ENCODE measurements at places on chromosomes 3 and 15.

DNA sequence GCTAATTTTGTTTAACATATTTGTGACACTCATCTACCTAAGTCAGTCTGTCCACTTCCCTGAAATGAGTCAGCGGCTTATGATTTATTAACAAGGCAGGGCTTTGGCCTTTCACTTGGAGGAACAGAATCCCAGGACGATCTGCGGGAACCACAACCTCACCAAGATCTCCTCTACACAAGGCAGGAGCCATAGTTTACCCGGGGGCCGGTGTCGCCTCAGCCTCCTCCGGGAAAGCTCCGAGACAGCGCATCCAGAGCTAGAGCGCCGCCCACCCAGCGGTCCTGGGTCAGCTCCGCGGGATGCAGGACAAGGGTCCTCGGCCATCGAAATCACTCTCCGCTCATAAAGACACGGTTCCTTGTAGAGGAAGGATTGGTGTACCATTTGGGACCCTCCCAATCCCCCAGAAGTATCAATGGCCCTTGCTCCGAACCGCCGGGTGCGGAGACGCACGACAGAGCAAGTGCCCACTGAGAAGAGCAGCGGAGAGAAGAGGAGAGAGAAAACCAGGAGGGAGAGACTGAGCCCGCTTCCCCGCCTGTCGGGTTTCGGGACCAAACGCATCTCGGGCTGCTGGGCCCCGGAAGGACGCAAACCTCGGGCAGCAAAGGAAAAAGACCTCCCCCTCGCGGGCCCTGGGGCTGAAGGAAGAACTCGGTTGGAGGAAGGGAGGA is 13.1 kb upstream of the ALCAM start:
- no peak for DNase-seq

GRCh38 chr3:149243540-149243939 is 21.9 kb upstream of the CP start:
- DNase-seq = no peak

- DNase-seq = no peak
These were observed 192.8 kb downstream of the SATB1 start for GRCh38 chr3:18232317-18232716.

DNA sequence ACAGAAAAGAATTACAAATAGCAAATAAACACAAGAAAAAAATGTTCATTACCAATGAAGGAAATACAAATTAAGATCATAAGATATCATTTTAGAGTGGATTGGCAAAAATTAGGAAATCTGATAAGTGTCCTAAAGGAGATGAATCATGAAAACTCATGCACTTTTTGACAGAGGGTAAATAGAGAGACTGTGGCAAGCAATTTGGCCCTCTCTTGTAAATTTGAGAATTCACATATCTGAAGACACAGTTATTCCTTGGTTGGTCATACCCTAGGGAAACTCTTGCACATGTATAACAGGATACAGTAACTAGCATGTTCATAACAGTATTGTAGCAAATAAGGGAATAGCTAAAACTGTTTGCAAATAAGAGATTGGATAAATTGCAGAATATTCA is 246.0 kb upstream of the GADL1 start:
- DNase-seq = no peak

GRCh38 chr3:63438826-63439371 is 160.8 kb downstream of the SYNPR start:
- no peak for DNase-seq

- DNase-seq = no peak
These were observed 193.5 kb downstream of the ITPR1 start for GRCh38 chr3:4686619-4687018.

DNA sequence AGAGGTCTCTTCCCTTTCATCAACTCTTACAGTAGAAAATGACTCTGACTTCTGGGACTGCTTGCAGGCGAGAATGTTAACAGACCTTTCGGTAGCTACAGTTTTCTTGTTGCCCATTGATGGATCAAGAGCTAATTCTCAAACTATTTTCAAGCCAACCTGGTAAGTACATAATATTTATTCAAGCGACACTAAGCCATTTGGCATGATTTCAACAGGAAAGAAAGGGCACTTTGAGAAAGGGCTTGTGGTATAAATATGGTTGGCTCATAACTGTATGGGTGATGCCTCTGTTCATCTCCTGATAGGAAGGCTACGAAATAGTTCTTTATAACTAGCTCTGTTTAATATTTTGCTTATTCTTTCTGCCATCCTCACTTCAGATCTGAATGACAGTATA is 196.2 kb upstream of the CNTN4 start:
- DNase-seq = no peak

GRCh38 chr15:91099616-91099994 is 452 bp upstream of the SV2B start:
- DNase-seq = peak; percentile 56

DNA sequence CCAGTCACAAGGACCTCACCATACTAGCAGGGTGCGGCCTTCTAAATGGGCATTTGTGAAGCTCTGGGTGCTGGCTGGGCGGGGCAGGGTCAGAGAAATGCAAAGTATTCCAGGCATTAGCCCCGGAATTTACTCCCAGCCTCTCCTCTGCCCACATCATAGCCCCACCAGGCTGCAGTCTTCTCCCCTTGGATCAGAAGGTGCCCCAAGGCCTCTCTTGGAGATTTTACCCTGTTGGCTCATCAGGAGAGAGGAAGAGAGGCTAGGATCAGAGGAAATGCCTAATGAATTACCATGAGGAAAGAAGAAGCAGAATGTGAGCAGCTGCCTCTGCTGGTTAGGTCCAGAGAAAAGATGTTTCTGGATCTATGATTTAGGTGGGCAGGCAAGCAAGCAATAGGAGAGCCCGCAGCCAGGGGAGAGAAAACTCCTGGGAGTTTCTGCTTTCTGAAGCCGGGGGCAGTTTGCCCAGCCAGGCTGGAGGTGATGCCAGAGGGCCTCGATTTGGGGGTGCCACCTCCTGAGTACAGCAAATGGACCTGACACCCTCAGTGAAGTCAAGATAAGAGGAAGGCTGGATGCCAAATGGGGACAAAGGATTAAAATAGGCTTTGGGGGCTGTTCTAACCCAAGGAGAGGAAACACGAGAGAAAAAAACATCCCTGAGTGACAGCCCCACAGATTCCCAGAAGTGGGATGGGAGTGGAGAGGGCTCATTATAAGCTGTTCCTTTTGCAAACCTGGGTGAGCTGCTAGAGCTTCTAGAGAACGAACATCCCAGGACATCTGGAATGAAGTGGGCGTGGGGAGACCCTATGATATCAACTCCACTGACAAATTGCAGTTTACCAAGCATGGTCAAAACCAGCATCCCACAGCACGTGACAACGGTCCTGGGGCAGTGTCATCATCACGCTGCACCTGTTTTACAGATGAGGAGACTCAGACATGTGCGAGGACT is 65.4 kb downstream of the BDH1 start:
- no peak for DNase-seq

DNA sequence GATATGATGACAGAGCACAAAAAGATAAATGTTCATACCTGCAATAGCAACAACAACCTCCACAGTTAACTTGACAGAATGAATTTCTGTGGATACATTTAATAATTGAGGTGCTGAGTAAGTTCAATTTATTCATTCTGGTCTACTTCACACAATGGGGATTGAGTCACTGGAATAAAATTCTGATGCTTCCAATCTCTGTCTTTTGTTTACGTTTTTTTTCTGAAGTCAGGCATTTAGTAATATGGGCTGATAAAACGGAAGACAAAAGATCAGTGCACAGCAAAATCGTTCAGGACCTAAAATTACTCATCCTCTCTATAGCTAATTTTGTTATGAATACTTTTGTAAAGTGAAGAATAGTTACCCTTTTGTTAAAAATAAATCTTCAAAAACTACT is 565.9 kb upstream of the CCDC54 start:
- DNase-seq = no peak

GRCh38 chr3:129625072-129625874 is 18.8 kb upstream of the PLXND1 start:
- DNase-seq = no peak

DNA sequence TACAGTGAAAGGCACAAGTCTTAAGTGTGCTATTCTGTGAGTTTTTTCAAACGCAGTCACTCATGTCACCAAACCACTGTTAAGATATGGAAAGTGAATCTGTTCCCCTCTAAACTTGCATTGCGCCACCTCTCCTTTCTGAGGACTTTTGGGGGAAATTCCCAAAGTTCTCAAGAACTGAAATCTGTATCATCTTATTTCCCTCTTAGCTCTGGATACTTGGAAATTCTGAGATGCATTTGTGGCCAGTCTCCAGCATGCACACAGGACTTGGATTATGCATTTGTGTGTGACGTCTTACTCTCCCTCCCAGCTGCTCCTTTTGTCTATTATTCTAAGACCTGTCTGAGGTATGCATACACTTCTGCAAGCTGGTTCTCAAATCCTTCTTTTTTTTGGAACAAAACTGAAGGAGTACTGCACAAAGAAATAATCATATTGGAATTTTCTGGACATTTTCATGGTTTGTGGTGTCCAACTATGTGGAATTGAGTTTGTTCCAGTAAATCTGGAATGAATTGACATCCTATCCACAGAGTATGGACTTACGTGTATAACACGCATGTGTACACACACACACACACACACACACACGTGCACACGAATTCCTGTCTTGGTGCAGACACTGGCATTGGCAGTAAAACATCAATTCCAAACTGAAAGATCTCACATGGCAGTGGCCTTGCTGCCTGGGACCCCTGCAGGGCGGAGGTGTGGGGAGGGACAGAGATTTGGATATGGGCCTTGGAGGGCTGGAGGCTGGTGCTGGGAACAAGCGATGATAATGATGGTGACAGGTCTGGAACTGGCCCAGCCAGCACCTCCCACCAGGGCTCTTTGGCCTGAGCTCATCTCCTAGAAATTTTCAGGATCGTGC is 8.2 kb upstream of the LCTL start:
- DNase-seq = no peak

DNA sequence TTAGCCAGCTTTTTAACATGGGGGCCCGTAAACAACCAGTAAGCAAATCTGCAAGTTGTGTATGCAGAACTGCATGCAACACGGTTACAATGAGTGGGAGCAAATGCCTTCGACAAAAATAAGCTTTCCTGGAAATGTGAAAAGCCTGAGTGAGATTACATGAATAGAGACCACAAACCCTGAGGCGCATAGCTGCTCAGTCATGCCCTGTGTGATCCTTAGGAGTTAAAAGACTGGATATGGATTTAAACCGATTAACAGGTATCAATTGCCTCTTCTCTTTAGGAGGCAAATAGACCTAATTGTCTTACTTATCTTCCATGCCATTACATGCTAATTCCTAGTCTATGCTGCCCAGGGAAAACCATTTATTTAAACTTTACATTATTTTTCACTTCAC is 810.3 kb downstream of the ROBO1 start:
- no peak for DNase-seq

- DNase-seq = no peak
These were observed 21.8 kb upstream of the ANPEP start for GRCh38 chr15:89836267-89837133.

DNA sequence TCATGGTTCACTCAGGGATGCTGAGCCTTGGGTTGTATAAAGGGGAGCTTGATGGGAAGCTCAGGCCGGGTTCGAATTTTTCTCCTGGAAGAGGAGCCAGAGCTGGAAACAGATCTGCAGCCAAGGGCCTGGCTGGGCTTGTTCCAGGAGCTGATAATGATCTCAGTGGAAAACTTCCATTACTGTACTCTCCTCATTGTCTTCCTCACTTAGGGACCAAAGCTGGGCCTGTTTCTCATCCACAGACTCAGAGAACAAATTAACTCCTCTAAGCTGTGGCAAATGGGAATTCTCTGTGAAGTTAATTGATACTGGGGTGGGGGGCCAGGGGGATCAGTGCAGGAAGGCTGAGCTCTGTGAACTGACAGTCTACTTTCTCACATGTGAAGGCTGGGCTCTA is 92.0 kb downstream of the PRICKLE2 start:
- no peak for DNase-seq

- DNase-seq = no peak
These were observed 12.8 kb downstream of the HEMK1 start for GRCh38 chr3:50582083-50582482.

GRCh38 chr15:75090388-75090734 is 67.0 kb downstream of the PPCDC start:
- DNase-seq = no peak

DNA sequence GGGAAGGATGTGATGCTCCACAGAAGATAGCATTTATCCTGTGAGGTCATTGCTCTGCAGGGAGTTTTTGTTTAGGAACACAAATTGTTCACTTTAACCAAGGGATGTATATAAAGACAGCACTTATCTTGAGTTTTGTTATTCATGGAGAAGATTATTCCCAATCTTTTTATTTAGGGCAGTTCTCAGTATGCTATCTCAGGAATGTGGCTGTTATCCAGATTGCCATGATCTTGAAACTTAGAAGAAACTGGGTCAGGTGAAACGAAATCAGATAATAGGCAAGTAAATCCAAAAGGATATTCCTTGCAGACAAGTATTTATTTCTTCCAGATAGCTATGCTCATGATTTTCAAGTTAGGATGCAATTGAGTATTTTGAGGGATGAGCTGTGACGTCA is 19.3 kb upstream of the TMEM42 start:
- DNase-seq = no peak

DNA sequence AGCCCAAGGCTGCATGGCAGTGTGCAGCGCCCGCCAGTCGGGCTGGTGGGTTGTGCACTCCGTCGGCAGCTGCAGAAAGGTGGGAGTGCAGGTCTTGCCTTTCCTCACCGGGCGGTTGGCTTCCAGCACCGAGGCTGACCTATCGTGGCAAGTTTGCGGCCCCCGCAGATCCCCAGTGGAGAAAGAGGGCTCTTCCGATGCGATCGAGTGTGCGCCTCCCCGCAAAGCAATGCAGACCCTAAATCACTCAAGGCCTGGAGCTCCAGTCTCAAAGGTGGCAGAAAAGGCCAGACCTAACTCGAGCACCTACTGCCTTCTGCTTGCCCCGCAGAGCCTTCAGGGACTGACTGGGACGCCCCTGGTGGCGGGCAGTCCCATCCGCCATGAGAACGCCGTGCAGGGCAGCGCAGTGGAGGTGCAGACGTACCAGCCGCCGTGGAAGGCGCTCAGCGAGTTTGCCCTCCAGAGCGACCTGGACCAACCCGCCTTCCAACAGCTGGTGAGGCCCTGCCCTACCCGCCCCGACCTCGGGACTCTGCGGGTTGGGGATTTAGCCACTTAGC is 4.3 kb downstream of the ISL2 start:
- peak; percentile 50 for DNase-seq

DNA sequence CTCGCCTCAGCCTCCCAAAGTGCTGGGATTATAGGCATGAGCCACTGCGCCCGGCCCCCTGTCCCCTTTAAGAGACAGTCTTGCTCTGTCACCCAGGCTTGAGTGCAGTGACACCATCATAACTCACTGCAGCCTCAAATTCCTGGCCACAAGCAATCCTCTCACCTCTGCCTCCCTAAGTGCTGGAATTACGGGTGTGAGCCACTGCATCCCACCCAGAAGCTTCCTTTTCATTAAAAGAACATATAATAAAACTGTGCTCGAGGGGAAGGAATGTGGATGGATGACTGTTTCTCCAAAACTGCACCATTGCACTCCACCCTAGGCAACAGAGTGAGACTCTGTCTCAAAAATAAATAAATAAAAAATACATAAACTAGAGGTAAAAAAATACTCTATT is 70.1 kb downstream of the NCEH1 start:
- DNase-seq = no peak

GRCh38 chr3:195821403-195822130 is 9.8 kb upstream of the MUC4 start:
- DNase-seq = no peak

GRCh38 chr15:48647962-48648361 is 2.5 kb upstream of the FBN1 start:
- no peak for DNase-seq

GRCh38 chr3:110414855-110415254 is 656.8 kb upstream of the NECTIN3 start:
- no peak for DNase-seq

GRCh38 chr3:41460736-41461135 is 261.4 kb downstream of the CTNNB1 start:
- no peak for DNase-seq

- no peak for DNase-seq
These were observed 742 bp downstream of the PLA2G4F start for GRCh38 chr15:42155546-42156242.

All from stimulated activated CD4-positive, alpha-beta T cell treated with anti-CD3 and anti-CD28 coated beads, Interleukin-4, amount 100 ng/mL, for 1 hour (primary cell).